8988T (cell line): ENCODE measurements at places on chromosomes 4 and X.

- no peak for DNase-seq
Observed at GRCh38 chrX:39320165-39320564, 518.9 kb downstream of the MID1IP1 start.

DNA sequence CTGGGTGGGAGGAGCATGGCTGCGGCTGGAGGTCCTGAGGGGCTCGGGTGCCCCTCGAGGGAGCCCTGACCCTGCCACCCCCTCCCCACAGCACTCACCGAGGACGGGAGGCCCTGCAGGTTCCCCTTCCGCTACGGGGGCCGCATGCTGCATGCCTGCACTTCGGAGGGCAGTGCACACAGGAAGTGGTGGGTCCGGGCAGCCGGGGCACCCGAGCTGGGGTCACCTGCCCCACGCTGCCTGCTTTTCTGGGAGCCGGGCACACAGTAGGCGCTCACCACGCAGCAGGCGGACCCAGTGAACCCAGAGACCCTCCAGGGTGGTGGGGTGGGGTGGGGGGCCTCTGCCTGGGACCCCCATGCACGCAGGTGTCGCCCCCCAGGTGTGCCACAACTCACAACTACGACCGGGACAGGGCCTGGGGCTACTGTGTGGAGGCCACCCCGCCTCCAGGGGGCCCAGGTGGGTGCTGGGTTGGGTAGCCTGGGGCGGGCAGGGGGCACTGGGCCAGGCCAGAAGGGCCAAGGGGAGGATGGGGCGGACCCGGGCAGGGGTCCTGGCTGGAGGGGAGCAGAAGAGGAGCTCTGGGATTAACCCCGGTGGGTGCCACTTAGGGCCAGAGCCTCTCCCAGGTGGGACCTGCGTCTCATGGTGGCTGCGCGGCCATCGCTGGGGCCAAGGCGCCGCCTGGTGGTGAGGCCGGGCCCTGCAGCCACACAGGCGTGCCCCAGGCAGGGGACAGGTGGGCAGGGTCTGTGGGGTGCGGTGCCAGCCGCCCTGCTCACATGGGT is 1.4 kb downstream of the HGFAC start:
- peak; percentile 99 for DNase-seq

- DNase-seq = no peak
Observed at GRCh38 chrX:132270699-132271098, 51.5 kb upstream of the RAP2C start.

GRCh38 chr4:101501421-101501820 is 154.1 kb upstream of the PPP3CA start:
- DNase-seq = no peak

- no peak for DNase-seq
Observed at GRCh38 chr4:125365731-125366130, 51.0 kb downstream of the FAT4 start.

DNA sequence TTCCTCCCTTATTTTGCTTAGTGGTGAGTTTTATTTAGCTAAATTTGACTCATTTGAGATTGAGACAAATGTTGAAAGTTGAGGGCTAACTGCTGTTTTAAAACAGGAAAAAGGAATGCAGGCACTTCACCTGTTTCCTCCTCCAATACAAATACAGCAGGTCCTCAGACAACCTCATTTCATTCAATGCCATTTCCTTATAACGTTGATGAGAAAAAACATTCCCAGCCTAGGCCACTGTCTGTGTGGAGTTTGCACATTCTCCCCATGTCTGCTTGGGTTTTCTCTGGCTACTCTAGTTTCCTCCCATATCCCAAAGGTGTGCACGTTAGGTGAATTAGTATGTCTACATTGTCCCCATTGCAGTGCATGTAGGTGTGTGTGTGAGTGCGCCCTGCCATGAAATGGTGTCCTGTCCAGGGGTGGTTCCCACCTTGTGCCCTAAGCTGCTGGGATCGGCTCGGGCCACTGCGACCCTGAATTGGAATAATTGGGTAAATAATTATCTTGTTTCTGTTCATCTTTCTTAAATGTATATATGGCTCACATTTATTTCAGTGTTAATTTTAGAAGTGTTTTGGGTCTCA is 21.9 kb downstream of the SMAD1 start:
- no peak for DNase-seq

DNA sequence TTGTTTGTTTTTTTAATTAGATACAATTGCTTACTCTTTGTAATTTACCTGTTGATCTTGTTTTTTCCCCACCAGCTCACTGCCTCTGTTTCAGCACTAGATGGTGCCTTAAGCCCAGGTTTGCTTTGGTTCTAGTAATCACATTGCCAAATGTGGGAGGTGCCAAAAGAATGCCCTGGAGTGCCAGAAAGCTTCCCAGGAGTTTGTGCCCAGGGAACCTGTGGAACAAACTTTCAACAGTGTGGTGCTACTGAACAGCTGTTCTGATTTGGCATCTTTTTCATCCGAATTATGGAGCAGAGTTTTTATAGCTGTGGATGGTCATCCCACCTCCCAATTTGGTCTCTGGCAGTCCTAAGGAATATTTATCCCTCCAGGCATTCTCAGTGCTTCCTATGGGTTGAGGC is 1000.7 kb downstream of the STIM2 start:
- DNase-seq = no peak
